ENCODE measurements at places on chromosomes 2 and 18.

- peaks cover 24% of the 10 kb centered on the region for H3K27me3 ChIP-seq
- H3K4me3 ChIP-seq, result no peak overlapping the region
- DNase-seq, result no peak
- H3K36me3 ChIP-seq, result no peaks in the 10 kb centered on the region
- H3K27ac ChIP-seq, result no peak overlapping the region
These were observed 36.3 kb downstream of the TPRKB start for GRCh38 chr2:73700661-73701447.

GRCh38 chr2:54618646-54619565 is 104.6 kb upstream of the EML6 start:
- H3K4me3 ChIP-seq, result no peak overlapping the region
- H3K4me1 ChIP-seq, result peaks cover 4% of the 10 kb centered on the region
- peaks cover 24% of the 10 kb centered on the region for H3K36me3 ChIP-seq
- peak; percentile 33 for DNase-seq
- H3K27ac ChIP-seq, result no peak overlapping the region
- H3K27me3 ChIP-seq, result no peaks in the 10 kb centered on the region

GRCh38 chr2:56335101-56335500 is 151.3 kb downstream of the CCDC85A start:
- H3K27ac ChIP-seq, result no peak overlapping the region
- H3K4me3 ChIP-seq, result no peak overlapping the region
- DNase-seq, result no peak
- H3K27me3 ChIP-seq, result no peaks in the 10 kb centered on the region
- no peaks in the 10 kb centered on the region for H3K36me3 ChIP-seq
- H3K4me1 ChIP-seq, result no peaks in the 10 kb centered on the region

GRCh38 chr2:222494104-222494739 is 69.9 kb downstream of the SGPP2 start:
- H3K27ac ChIP-seq, result no peak overlapping the region
- no peaks in the 10 kb centered on the region for H3K27me3 ChIP-seq
- no peak for DNase-seq
- peaks cover 11% of the 10 kb centered on the region for H3K4me1 ChIP-seq
- H3K36me3 ChIP-seq, result no peaks in the 10 kb centered on the region

DNA sequence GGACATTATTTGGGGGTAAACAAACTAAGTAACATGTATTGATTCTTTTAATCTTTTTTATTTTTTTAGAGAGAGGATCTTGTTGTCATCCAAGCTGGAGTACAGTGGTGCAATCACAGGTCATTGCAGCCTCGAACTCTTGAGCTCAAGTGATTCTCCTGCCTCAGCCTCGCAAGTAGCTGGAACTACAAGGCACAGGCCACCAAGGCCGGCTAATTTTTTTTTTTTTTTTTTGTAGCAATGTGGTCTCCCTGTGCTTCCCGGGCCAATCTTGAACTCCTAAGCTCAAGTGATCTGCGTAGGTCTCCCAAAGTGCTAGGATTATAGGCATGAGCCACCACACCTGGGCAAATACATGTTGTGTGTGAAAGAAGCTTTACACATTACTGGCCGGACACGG is 29.6 kb downstream of the OLA1 start:
- H3K36me3 ChIP-seq, result no peaks in the 10 kb centered on the region
- no peak for DNase-seq
- H3K4me3 ChIP-seq, result no peak overlapping the region
- H3K27ac ChIP-seq, result no peak overlapping the region
- no peaks in the 10 kb centered on the region for H3K4me1 ChIP-seq

DNA sequence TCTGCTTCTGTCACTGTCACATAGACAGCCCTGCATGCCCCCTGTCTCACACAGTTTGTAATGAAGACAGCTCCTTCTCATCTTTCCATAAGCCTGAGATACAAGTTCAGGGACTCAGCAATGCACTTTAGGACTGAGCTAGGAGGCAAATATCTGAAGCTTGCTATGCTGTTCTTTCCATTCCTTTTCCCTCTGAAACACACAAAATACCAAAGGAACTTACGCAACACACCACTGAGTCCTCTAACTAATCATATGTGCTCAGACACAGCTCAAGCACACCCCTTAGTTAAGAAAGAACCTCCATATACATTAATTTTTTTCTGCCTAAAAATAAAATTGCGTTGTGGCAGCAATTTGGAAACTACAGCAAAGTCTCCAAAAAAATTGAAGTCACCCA is 17.9 kb downstream of the SERPINB8 start:
- no peak for DNase-seq
- H3K4me3 ChIP-seq, result no peak overlapping the region
- no peak overlapping the region for H3K27ac ChIP-seq
- no peaks in the 10 kb centered on the region for H3K36me3 ChIP-seq
- H3K27me3 ChIP-seq, result no peaks in the 10 kb centered on the region
- no peaks in the 10 kb centered on the region for H3K4me1 ChIP-seq

GRCh38 chr2:222669353-222669752 is 2.1 kb upstream of the MOGAT1 start:
- no peaks in the 10 kb centered on the region for H3K36me3 ChIP-seq
- no peak for DNase-seq
- H3K4me3 ChIP-seq, result no peak overlapping the region
- H3K27ac ChIP-seq, result no peak overlapping the region

DNA sequence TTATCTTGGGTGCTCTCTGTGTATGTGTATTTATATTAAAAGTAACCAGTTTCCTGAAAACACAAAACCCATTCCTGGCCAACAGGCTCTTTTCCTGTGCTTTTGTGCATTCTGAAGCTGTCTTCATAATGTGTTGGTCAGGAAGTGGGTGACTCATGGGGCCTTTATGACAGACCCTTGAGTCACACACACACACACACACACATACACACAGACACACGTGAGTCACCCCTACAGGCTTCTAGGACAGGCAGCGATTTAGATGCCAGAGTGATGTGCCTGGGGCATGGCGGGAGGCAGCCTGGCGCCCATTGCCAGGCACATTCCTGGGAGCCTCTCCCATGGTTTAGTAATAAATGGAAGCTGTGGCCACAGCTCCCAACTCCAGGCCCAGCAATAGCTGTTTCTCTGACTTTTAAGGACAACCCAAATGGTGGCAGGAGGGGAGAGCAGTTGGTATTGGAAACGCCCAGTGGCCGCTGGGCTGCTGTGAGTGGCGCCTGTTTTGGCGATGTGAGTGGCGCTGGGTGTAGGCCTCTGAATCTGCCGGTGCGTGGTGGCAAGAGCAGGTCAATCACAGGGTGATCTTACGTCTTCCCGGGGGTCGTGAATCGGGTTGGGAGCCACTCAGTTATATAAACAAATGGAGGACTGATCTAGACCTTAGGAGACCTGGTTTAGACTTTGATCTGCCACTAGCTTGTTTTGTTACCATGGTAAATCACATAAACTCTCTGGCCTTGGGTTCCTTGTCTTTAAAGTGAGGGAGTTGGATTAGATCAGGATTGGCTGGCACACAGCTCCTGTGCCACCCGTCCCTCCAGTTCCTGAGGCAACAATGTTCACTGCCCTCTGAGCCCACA is 150.7 kb upstream of the DLX2 start:
- no peak overlapping the region for H3K4me3 ChIP-seq
- H3K27ac ChIP-seq, result no peak overlapping the region
- no peak for DNase-seq

GRCh38 chr2:9336241-9336575 is 87.1 kb downstream of the ITGB1BP1 start:
- no peak overlapping the region for H3K4me3 ChIP-seq
- no peak for DNase-seq
- H3K27ac ChIP-seq, result no peak overlapping the region
- H3K4me1 ChIP-seq, result no peaks in the 10 kb centered on the region
- no peaks in the 10 kb centered on the region for H3K27me3 ChIP-seq
- H3K36me3 ChIP-seq, result no peaks in the 10 kb centered on the region

- no peaks in the 10 kb centered on the region for H3K27me3 ChIP-seq
- DNase-seq, result no peak
- no peaks in the 10 kb centered on the region for H3K4me1 ChIP-seq
- H3K27ac ChIP-seq, result peak overlapping the region; percentile 34
- H3K36me3 ChIP-seq, result no peaks in the 10 kb centered on the region
These were observed 45.2 kb downstream of the TMEM131 start for GRCh38 chr2:97950329-97951154.

DNA sequence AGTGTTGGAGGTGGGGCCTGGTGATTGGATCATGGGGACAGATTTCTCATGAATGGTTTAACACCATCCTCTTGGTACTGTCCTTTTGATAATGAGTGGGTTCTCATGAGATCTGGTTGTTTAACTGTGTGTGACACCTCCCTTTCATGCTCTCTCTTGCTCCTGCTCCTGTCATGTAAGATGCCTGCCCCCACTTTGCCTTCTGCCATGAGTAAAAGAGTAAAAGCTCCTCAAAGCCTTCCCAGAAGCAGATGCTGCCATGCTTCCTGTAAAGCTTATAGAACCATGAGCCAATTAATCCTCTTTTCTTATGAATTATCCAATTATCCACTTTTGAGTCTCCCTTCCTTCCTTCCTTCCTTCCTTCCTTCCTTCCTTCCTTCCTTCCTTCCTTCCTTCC is 317.7 kb downstream of the RDH14 start:
- no peaks in the 10 kb centered on the region for H3K36me3 ChIP-seq
- no peak overlapping the region for H3K4me3 ChIP-seq
- no peaks in the 10 kb centered on the region for H3K4me1 ChIP-seq
- no peaks in the 10 kb centered on the region for H3K27me3 ChIP-seq
- H3K27ac ChIP-seq, result no peak overlapping the region
- DNase-seq, result no peak

DNA sequence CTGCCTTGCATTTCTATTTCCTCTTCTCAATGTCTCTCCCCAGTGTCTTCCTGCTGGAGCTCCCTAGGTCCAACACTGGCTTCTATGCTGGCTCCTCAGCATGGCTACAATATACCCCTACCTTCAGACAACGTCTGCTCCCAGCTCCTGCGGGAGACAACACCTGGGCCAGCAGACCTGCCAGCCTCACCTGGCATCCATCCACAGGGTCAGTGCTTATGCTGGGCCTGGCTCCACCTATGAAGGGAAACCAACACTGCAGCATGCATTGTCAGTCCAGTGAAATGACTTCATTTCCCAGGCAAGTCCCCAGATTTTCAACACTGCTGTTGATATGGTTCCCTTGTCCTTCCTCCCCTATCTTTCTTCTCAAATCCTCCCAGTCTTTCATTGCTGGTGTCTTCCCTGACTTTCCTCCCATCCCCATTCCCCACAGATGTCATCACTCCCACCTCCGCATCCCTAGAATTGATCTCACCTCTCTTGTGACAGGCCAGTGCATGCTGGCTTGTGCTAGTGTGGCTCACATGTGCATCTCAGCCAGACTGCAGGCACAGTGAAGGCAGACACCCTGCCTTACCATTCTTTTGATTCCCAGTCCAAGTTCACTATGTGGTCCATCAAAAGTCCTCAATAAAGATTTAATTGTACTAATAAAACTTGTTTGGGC is 98.0 kb downstream of the MYO5B start:
- H3K27ac ChIP-seq, result no peak overlapping the region
- peaks cover 7% of the 10 kb centered on the region for H3K4me1 ChIP-seq
- H3K27me3 ChIP-seq, result no peaks in the 10 kb centered on the region
- no peak overlapping the region for H3K4me3 ChIP-seq

DNA sequence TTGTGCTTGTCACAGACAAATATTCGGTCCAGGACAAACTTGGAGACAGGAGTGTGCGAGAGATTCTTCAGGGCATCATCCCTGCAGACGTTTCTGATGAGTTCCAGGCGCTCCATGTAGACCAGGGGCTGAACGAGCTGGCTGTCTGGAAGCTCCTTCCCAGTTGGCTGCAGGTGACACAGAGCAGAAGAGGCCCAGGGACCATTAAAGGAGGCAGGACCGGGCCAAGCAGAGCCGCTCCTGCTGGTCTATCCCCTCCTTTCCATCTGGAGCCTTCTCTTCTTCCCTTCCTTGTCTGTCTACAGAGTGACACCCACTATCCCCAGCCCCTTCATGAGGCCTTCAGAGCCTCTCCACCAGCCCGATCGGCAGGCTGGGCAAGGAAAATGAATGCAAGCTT is 19.5 kb downstream of the CHST10 start:
- H3K4me3 ChIP-seq, result no peak overlapping the region
- no peaks in the 10 kb centered on the region for H3K36me3 ChIP-seq
- no peaks in the 10 kb centered on the region for H3K27me3 ChIP-seq
- no peak overlapping the region for H3K27ac ChIP-seq

- no peak overlapping the region for H3K27ac ChIP-seq
- H3K27me3 ChIP-seq, result no peaks in the 10 kb centered on the region
- no peak for DNase-seq
- no peaks in the 10 kb centered on the region for H3K4me1 ChIP-seq
These were observed 20.5 kb downstream of the RND3 start for GRCh38 chr2:150466741-150467620.

DNA sequence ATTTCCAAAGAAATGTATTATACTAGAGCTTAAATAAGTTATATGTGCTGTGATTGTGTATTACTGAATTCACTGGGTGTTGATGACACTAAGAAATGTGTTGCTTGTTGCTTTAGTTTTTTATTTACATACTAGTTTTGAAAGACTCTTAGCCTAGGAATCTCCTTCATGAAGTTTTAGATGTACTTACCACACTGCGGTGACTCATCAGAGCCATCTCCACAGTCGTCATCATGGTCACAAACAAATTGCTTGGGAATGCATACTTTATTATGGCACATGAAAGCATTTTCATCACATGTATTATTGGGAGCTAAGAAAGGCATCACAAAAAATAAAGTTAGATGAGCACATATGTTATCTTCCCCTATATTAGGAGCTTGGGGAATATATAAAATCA is 1624.2 kb downstream of the LRP1B start:
- H3K27me3 ChIP-seq, result no peaks in the 10 kb centered on the region
- no peak overlapping the region for H3K4me3 ChIP-seq
- no peaks in the 10 kb centered on the region for H3K36me3 ChIP-seq
- no peaks in the 10 kb centered on the region for H3K4me1 ChIP-seq

DNA sequence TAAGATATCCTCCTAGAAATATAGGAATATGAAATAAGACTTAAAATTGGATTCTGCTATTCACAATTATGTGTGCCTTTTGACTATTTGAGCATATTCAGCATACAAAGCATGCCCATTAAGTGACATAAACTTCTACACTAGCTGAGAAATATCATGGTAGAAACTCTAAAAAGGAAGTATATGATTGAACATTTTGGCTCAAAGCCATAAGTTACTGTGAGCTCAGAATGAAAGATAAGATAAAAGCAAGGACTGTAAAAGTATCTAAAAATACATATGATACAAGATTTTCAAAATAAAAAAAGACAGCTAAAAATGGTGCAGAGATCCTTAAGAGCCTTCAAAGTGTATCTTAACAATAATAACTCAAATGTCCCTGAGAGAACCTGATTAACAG is 340.5 kb upstream of the SLC39A10 start:
- no peaks in the 10 kb centered on the region for H3K27me3 ChIP-seq
- no peak for DNase-seq
- H3K27ac ChIP-seq, result no peak overlapping the region
- no peaks in the 10 kb centered on the region for H3K36me3 ChIP-seq

DNA sequence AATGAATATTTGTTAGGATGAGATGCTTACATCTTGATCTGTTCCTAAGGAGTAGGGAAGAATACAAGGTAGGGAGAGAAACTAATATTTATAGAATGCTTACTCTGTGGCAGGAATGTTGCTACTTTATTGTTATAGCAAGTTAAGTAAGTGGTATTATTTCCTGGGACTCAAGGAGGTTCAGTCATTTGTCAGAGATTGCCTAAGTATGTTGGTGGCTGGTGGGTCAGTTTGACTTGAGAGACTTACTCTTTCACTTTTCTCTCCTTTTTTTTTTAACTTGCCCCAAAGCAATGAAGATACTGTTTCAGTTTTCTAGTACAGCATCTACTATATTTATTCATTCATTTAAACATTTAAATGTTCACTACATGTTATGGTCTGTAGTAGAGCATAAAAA is 209.2 kb upstream of the STON1 start:
- H3K27ac ChIP-seq, result peak overlapping the region; percentile 38
- peaks cover 34% of the 10 kb centered on the region for H3K4me1 ChIP-seq
- no peaks in the 10 kb centered on the region for H3K36me3 ChIP-seq
- H3K27me3 ChIP-seq, result no peaks in the 10 kb centered on the region
